Stimulated activated effector memory CD8-positive, alpha-beta T cell treated with anti-CD3 and anti-CD28 coated beads, Interleukin-12 subunit alpha, Interleukin-12 subunit beta, amount 100 ng/mL, for 72 hours (primary cell): ENCODE measurements at places on chromosomes 13 and 19.

- DNase-seq: no peak
Observed at GRCh38 chr13:85347251-85347650, 452.0 kb downstream of the SLITRK6 start.

DNA sequence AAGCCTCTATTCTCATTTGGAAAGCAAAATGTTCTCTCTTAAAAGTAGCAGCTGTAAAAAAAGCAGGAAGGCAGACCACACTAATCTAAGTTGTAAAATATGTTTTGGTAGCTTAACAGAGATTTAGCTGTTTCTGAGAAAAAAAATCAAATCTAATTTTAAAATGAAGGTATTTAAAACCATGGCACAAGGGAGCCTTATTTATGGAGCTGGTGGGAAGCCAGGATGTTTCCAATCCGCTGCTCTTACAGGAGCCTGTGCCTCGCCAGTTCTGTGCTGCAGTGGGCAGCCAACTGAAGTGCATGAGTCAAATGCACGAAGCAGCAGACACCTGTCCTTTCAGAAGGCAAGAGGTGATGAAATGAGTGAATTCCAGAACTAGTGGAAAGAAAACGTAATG lies 28.2 kb downstream of the GPC6 start:
- no peak for DNase-seq

DNA sequence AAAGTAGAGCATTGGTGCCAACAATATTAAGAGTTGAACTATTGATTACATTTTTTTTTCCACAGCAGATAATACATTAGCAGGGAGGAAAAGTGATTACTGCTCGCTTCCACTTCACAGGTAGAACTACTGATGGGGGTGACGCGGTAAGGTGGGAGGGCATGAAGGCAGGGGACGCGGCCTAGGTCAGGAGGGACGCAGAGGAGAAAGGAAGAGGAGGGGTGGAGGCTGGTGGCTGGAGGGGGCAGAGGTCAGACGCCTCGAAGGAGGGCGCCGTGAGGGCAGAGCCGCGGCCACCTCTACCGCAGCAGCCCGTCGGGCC lies 287 bp upstream of the B3GLCT start:
- no peak for DNase-seq

DNA sequence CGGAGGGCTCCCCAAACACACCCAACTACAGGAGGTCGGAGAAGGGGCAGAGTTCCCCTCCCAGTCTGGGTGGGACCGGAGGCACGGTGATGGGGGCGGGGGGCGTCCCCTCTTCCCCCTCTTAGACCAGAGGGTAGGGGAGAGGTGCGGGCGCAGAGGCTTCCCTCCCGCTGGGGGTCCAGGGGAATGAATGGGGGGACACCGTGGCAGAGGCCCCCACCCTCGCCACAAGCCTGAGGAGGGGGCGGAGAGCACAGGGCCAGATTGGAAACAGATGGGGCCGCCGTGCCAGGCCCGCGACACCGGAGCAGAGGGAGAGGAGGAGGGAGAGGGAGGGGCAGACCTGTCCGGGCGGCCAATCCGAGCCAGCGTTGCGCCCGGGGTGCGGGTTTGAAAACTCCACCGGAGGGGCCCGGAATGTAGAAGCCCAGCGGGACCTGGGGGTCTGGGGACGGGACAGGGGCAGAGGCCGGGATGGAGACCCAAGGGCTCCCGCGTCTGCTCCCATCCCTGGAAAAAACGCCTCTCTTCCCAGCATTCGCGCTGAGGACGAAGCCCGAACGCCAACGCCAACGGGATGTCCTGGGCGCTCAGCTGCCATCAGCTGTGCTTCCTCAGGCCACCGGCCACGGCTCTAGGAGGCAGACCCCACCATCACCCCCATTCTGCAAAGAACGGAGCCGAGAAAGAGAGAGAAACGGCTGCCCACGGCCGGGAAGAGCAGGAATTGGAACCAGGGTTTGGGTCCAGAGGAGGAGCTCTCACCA lies 46.8 kb downstream of the PTPRS start:
- DNase-seq: no peak

GRCh38 chr13:45133396-45134118 lies 13.2 kb downstream of the GTF2F2 start:
- no peak for DNase-seq

- DNase-seq: no peak
Observed at GRCh38 chr19:40610396-40611064, 9.4 kb downstream of the LTBP4 start.

GRCh38 chr19:40638327-40638726 lies 37.2 kb downstream of the LTBP4 start:
- no peak for DNase-seq

GRCh38 chr19:952049-952679 lies 26.3 kb downstream of the ARID3A start:
- DNase-seq: no peak
